ENCODE measurements at places on chromosomes 5 and 9.

DNA sequence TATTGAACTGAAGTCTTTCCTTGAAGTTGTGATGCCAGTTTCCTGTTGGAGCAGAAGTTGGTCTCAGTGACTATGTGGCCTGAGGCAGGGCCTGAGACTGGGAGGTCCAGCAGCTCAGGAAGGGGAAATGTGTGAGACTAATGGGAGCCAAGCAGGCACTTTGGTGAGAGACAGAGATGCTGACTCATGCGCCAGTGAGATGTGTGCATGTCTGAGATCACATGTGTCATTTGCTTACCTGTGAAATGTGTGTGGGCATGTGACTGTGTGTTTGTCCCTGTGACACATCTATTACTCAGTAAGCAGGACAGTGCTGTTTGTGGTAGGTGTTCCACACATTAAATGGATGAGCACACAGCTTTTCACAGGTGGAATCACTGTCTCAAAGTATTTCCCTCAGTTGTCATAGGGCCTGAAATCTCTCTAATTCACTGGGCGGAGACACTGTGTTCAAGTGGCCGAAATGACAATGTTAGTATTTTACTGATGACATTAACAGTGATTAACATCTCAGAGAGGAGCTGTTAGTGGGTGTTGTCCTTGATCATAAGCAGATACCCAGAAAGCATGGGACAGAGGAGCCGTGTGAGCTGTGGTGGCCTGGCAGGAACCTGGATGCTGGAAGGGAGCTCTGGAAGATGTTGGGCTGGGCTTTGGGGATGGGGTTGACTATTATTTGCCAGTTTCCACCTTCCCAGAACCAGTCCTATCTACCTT, 7.4 kb downstream of the NPR2 start:
- DNase-seq: peak; percentile 17

DNA sequence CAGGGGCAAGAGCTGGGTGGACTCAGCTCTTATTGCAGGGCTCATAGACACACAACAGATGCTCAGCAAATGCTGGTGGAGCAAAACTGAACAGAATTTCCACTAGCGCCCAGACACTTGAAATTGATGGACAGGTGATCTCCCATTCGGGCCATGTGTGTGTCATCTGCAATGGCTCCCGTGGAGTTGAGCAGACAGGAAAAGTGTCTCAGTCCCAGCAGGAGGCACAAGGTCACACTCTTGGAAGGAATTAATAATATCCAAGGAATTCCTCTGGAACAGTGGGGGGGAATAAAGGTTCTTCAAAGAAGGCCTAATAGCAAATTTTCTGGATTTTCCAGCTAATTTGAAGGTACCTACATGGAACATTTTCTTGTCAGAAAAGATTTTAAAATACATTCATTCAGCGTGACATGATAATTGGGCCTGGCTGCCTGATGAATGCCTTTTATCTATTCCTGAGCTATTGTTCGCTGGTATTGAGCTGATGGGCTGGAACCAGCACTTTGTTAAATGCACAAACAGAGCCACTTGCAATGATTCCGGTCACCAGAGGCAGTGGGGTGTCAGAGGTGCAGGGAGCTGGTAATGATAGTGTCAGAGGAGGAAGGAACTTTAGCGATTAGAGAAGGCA, 31.5 kb upstream of the ALDH1B1 start:
- DNase-seq: no peak

DNA sequence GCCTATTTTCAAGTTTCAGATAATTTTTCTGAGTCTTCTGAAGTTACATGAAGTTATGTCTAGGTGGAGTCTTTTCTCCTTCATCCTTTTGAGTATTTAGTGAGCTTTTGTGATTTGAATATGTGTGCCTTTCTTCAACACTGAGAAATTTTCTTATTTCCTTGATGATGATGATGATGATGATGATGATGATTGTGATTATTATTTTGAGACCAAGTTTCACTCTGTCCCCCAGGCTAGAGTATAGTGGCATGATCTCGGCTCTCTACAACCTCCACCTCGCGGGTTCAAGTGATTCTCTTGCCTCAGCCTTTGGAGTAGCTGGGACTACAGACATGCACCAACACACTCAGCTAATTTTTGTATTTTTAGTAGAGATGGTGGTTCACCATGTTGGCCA, 26.2 kb downstream of the ENTREP1 start:
- no peak for DNase-seq

DNA sequence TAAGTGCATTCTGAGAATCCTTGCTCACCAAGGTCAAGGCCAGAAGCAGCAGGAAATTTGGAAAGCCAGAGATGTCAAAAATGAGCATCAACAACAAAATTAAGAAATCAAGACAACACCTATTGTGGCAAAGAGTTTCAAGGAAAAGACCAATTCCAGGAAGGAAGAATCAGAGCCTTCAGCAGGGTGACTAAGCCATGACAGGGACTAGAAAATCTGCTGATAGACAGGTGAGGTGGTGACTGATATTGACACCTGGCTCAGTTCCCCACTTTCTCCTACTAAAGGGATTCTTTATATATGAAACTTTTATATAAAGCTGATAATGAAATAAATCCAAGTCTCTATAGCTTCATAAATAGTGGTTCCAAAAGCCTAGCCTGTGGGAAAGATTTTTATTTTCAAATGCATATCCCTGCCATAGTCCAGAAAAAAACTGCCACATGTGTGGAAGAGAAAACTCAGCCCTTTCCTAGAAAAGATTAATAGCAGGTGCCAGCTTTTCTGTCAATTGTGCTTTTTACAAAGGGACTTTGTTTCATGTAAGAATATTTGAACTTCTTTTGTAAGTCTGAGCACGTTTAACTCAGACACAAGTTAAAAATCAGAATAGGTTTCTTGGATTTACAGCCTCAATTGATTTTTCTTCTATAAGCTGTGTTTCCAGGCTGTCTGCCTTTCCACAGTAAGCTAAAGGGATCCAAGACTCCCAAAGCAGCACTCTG, 81.1 kb upstream of the GRAMD2B start:
- DNase-seq: no peak

- DNase-seq: peak; percentile 76
Measured at GRCh38 chr5:37738057-37738691, 101.7 kb downstream of the GDNF start.

- DNase-seq: no peak
Measured at GRCh38 chr9:133321411-133321935, 14.5 kb downstream of the SURF6 start.

DNA sequence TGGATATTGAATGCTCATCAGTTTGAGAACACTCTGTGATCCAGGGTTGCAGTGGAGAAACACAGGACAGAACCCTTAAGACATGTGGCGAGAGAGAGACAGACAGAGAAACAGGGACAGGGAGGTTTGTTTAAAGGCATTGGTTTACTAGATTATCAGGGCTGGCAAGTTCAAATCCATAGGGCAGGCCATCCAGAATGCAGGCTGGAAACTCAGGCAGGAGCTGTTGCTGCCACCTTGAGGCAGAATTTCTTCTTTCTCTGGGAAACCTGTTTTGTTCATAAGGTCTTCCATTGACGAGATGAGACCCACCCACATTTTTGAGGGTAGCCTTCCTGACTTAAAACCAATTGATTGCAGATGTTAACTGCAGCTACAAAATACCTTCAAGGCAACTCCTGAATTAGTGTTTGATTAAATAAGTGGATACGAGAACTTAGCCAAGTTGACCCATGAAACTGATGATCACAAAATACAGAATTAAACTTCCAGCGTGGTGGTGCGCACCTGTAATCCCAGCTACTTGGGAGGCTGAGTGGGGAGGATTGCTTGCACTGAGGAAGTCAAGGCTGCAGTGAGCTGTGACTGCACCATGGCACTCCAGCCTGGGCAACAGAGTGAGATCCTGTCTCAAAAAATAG, 55.9 kb downstream of the NSUN2 start:
- DNase-seq: peak; percentile 21

GRCh38 chr9:4939118-4939561, 45.9 kb upstream of the JAK2 start:
- no peak for DNase-seq

DNA sequence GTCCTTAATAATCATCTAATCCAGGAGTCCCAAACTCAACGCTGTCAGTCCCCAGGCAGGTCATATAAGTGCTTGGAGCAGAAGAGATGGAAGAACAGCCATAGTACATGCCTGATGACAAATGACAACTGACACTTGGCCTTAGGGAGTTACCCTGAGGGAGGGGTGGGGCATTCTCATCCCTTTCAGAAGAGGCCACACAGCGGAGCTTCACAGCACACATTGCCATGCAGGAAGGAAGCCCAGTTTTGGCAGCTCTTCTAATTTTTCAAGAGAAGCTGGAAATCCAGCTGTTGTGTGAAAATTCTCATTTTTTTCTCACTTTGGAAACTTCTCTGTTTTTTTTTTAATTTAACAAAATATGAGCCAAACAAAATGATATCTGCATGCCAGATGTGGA, 89.0 kb downstream of the ASTN2 start:
- no peak for DNase-seq

DNA sequence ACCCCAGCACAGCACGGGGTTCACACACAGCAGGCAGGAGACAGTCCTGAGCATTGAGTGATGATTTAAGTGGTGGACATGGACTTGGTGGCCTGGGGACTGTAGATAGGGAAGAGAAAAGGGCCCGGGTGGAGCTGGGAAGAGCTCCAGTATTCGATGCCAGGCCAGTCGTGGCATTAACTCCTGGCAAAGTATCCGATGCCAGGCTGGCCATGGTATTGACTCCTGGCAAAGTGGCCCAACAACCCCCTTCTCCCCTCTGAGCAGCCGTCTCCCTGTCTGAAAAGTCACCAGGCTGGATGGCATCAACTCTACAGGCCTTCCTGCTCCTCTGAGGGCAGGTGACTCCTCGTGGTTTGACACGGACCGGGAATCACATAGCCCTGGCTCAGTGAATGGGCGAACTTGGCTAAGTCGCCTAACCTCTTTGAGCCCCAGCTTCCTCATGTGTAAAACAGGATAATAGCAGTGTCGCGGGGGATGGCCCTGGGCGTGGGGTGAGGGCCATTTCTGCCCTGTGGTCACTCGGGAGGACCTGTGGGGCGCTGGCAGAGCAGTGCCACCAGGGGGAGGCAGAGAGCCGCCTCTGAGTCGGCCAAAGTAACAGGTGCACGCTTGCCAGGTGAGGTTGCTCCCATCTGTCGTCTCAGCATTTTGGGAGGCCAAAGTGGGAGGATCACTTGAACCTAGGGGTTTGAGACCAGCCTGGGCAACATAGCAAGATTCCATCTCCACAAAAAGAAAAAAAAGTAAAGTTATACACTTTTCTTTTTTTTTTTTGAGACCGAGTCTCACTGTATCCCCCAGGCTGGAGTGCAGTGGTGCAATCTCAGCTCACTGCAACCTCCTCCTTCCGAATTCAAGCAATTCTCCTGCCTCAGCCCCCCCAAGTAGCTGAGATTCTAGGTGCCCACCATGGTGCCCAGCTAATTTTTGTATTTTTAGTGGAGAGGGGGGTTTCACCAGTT, 5.7 kb upstream of the SEC16A start:
- no peak for DNase-seq

- no peak for DNase-seq
Measured at GRCh38 chr9:130208600-130209347, 36.6 kb downstream of the NCS1 start.

DNA sequence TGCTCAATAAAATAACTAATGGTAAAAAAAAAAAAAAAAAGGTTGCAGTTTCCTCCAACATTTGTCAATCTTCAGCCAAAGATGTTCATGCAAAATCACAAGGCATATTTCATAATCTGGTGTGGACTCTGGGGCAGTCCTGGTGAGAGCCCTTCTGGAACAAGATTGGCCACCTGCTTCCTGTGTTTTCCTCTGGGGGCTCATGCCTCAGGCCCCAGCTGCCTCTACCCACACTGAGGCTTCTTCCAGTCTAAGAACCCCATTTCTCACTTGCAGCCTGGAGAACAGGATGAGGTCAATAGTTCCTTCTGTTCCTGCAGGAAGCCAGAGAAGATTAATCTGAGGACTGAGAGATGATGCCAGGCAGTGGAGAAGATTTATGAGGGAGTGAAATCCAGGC, 492.6 kb upstream of the BRINP1 start:
- DNase-seq: no peak

DNA sequence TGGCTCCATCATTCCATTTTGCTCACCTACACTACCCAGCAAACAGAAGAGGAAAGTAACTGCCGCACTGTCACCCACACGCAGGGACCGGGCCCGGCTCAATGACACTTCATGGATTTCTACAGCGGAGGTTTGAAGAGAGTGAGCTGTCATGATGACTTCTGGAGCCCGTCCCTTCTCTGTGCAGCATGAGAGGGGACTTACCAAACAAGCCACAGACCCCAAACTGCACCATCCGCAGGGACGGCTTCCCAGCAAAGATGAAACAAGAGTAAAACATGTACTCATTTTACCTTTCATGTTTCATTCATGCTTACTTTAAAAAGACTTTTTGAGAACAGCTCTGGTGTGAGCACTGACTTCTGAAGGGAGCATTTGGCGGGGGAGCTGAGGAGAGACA, 99.5 kb downstream of the TLE1 start:
- no peak for DNase-seq

- DNase-seq: no peak
Measured at GRCh38 chr5:74257645-74258313, 382.7 kb downstream of the ENC1 start.

DNA sequence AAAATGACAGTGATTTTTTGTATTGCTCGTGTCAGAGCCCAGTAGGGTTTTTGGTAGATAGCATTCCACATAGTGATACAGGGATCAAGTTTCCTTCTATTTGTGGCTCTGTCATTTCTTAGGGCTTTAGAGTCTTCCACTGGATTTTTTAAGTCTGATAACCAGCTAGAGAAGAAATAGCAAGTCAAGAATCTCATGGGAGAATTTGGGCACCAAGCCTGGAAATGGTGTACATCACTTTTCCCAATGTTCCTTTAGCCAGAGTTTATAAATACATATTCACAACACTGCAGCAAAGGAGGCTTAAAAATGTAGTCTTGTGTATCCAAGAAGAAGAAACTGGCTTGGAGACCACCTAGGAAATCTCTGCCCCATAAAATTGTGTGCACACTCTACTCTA, 647.1 kb upstream of the KLF4 start:
- no peak for DNase-seq

- no peak for DNase-seq
Measured at GRCh38 chr5:167525004-167525403, 766.4 kb upstream of the WWC1 start.

DNA sequence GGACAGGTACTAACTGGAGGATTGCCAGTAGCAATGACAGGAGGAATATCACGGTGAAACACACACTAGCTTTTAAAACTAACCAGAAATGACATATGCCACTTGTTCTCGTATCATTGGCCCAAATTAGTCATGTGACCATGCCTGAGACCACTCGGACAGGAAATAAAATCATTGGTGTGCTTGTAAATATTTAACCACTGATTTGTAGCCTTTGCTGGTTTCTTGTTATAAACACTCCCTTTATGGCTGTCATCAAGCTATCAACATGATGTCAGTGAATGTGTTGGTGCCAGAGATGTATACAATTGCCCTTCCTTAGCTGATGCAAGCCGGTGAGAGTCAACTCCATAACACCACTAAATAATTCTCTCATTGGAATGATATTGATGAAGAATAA, 123.7 kb upstream of the ANKH start:
- DNase-seq: no peak

Data from AG09309 (cell line).